Stimulated activated naive CD8-positive, alpha-beta T cell treated with anti-CD3 and anti-CD28 coated beads, Interleukin-15, Interleukin-2, amounts not matched to agents 100 U/mL and 50 U/mL, for 24 hours (primary cell): ENCODE measurements at places on chromosomes 1 and 21.
A peak's percentile ranks its signal among the peaks of the same experiment; 100 is the strongest.

GRCh38 chr1:54109129-54110090, 43.4 kb downstream of the CDCP2 start:
- DNase-seq, result no peak

- DNase-seq, result no peak
Observed at GRCh38 chr1:45033356-45033755, 21.3 kb downstream of the UROD start.

- DNase-seq, result no peak
Observed at GRCh38 chr1:8412183-8412831, 94.4 kb downstream of the SLC45A1 start.

- DNase-seq, result no peak
Observed at GRCh38 chr1:33852711-33853110, 11.2 kb upstream of the HMGB4 start.

DNA sequence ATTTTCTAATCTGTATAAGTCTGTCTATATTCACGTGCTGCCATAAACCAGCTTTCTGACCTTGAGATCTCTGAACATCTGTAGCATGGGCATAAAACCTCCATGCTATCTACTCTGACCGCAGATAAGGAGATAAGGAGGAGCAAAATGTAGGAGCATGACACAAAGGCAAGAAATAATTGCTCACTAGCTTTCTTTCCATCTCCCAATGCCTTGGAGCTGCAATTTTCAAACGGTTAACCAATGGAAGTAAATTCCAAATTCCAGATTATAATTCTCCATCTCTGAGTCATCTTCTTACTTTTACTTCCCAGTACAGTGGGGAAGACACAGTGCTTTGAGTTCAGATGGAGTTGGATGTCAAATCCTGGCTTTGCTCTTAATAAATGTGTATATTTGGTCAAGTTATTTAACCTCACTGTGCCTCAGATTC, 41.6 kb downstream of the CD58 start:
- DNase-seq, result no peak

- DNase-seq, result no peak
Observed at GRCh38 chr1:187877220-187877619, 1048.5 kb downstream of the PLA2G4A start.

GRCh38 chr1:172452536-172453152, 8.8 kb upstream of the PIGC start:
- DNase-seq, result no peak

- DNase-seq, result no peak
Observed at GRCh38 chr1:165329104-165329503, 27.4 kb downstream of the LMX1A start.

GRCh38 chr21:41497008-41497407, 10.9 kb downstream of the TMPRSS2 start:
- DNase-seq, result no peak

GRCh38 chr1:13628711-13629110, 45.1 kb downstream of the PDPN start:
- no peak for DNase-seq

DNA sequence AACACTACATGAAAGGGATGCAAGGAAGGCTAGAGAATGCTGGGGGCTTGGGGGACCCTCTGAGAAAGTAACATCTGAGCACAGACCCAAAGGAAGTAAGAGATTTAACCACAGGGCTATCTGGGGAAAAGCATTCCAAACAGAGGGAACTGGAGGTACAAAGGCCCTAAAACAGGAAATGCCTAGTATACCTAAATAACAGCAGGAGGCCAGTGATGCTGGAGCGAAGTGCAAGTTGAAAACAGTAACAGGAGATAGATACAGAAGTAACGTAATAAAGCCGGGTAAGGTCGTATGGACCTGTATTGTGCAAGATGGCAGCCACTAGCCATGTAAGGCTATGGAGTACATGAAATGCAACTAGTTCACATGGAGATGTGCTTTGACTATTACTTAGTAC, 52.1 kb downstream of the CD34 start:
- no peak for DNase-seq

DNA sequence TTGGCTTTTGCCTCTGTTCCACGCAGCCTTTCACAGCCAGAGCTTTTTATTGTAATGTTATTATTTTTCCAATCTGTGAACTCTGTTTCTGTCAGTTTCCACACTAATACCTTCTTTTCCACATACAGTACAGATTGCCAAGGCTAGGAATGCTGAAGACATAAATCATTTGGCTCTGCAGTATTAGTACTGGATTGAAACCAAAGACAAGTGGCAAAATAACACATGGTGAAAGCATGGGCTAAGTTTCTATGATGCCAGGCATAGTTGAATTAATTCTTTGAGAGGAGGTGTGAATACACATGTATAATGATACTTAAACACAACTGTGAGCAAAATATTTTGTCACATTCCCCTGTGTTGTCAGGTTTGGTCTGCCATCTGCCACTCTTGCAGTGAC, 73.5 kb downstream of the TMEM200B start:
- DNase-seq, result no peak

DNA sequence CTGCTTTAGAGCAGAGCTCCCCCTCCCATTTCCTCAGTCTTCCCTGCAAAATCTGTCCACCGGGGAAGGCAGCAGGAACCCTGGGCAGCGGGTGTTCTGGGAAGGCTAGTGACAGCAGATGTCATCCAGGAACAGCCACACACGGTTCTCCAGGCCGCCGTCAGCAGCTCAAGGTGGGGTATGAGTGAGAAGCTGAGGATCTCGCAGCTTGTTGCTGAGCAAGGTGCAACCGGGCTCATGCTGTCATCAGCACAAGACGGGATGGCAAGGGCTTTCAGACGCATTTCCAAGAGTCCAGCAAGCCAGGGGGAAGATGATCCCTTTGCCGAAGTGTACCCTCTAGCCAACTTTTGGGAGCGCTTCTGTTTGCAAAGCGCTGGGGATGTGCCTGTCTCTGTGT, 23.0 kb upstream of the SPSB1 start:
- DNase-seq, result no peak

GRCh38 chr21:45460611-45461368, 55.8 kb downstream of the COL18A1 start:
- no peak for DNase-seq

DNA sequence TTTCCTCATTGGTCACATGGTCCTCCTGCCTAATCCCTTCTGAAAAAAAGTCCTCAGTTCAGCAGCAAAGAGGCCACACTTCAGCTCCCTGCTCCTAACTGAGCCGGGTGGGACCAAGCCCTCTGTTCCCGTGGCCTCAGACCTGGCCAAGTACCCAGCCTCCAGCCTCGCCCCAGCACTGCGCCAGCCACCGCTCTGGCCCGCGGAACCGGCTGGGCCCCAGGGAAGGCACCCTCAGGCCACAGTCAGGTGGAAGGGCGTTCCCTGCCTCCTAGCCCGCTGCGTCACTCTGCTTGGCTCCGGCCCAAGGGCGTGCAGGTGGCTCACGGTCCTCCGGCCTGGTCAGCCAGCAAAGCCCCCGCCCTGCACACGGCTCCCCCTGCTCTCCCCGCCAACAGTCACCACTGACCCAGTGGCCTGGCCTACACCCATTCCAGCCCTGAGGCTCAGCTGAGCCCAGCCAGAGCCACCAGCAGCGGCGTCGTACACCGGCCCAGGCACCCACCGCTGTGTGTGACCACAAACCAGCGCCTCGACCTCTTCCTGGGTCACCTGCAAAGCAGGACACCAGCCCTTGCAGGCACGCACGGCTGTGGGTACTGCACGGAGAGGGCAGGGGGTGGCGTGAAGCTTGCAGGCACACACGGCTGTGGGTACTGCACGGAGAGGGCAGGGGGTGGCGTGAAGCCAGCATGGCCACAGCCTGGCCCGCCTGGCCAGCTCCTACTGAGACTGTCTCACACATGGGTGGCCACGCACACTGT, 19.4 kb downstream of the NADK start:
- no peak for DNase-seq

DNA sequence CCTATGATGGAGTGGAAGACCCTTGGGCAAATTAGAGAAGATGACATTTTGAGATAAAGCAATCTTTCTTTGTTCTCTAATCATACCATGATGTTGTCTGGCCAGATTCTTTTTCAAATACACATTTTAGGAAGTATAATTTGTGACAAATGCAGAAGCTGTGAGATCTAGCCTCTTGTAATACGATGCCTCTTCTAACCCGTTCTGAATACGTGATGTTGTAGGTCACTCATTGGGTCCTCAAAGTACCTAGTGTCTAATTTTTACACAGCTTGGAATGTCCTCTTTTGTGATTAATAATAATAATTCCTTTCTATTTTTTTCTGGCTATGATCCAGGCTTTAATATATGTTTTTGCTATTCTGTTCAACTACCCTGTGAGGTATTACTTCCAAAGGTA, 502.7 kb downstream of the NUF2 start:
- DNase-seq, result no peak

DNA sequence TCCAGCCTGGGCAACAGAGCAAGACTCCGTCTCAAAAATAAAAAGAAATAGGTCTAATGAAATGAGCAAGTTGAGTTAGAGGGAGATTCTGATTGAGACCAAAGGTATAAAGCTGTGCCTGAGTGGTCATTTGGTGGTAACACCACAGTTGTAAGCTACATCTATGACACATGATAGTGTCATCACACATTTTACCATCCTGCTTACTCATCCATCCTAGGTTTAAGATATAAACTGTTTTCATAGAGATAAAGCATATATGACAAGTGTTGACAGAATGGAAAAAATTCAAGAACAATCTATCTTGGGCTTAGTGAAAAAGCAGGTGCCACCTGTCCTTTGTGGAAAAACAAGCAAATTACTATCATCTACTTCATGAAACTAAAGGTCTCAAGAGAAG, 7.1 kb upstream of the CFAP141 start:
- no peak for DNase-seq

DNA sequence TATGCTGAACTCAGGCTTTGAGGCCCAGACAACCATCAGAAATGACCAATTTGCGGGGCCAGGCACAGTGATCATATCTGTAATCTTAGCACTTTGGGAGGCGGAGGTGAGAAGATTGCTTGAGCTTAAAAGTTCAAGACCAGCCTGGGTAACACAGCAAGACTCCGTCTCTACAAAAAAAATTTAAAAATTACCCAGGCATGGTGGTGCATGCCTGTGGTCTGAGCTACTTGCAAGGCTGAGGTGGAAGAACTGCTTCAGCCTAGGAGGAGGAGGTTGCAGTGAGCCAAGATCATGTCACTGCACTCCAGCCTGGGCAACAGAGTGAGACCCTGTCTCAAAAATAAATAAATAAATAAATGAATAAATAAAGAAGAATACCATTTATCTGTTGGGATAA, 156.5 kb downstream of the EIF4G3 start:
- no peak for DNase-seq

- peak; percentile 23 for DNase-seq
Observed at GRCh38 chr1:218344814-218345672, at the start of gene TGFB2. Gene TGFB2, plus strand, starts transcription at chr1:218345336. Its CDS starts 1,366 bp downstream, at chr1:218346702.

DNA sequence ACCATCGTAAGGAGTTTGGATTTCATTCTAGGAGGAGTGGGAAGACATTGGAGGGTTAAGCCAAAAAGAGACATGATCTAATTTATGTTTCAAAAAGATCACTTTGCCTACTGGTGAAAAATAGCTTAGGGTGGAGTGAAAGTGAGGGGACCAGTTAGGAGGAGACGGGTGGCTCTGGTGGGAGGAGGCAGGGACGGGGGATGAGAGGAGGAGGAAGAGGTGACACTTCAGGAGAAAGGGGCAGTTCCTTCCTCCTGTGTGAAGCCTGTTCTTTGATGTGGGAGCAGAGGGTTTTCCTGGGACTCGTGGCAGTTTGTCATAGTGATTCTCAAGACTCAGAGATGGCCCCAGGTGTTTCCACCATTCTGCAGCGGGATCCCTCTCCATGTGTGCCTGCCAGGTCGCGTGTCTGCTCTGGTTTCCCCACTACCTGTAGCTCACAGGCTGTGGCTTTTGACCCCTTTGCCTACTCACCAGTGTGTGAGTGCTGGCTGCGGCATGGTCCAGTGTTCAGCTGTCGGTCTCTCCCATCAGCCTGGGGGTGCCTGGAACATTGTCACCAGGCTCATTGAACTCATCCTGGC, 102.4 kb downstream of the CNIH3 start:
- DNase-seq, result no peak

- DNase-seq, result no peak
Observed at GRCh38 chr1:17791055-17791390, 35.9 kb downstream of the ACTL8 start.

DNA sequence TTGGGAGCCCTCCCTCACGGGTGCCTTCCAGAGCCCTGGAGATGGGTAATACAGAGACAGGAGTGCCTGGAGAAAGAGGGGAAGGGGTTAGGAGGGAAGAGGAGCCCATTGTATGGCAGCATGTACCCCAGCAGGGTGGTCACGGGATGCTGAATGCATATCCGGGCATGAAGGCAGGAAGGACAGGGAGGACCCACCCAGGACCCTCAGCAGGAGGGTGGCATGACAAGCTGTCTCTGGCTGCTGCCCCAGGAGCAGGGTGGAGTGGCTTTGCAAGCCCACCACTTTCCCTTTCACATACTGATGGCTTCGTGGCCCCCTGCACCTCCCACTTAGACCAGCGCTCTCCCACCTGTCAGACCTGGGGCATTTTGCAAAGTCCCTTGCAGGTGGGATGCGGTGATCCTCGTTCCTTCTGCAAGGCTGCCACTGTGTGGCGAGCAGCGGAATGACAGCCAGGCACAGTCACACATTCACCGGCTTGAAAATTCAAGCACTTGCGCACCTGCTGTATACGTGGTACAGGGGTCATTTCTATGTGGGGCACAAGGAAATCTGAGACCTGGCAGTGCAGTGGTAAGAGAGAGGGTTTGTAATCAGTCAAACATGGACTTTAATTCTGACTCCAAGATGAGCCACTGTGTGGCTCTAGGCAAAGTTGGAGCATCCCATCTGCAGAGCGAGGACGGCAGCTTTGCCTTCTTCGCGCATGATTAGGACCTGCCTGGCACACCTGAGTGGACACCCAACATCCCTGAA, 53.2 kb upstream of the TMEM51 start:
- DNase-seq, result peak; percentile 60

DNA sequence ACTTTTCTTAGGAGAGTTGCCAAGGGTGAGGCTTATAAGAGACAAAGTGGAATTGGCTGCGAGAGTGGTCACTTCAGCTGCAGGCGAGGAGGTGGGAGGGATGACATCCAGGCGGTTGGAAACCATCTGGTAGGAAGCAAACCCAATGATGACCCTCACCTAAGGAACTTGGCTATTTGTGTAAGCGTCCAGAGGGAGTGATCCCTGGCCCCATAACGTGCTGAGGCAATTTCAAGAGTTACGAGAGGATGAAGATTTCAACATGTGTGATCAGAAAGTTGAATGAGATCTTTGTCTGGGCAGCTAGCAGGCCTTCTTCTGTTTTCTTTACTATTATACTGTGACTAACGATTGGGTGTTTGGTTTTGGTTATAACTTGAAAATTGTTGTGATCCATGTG, 102.7 kb upstream of the VANGL1 start:
- no peak for DNase-seq

DNA sequence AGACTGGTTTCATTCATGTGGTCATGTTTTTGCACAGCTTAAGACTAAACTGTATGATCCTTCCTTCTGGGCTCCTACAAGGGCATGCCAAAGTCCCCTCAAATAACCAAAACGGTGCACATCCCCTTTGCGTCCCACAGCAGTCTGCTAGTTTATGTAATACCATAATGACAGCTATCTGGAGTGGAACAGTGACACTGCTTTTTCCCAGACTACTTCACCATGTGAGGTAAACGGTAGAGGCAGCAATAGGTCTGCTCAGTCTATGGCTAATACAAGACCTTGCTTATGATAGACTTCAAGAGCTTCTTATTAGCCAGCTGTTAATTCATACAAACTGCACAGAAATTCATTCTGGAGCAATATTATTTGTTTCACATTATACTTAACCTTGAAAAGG, 395.5 kb downstream of the SMYD3 start:
- DNase-seq, result no peak
